ENCODE measurements at places on chromosomes 16 and 17. TPM values are rescaled to one million over a fixed set of nuclear protein-coding genes. Genes with fewer than 3 reads are reported as not detected.

DNA sequence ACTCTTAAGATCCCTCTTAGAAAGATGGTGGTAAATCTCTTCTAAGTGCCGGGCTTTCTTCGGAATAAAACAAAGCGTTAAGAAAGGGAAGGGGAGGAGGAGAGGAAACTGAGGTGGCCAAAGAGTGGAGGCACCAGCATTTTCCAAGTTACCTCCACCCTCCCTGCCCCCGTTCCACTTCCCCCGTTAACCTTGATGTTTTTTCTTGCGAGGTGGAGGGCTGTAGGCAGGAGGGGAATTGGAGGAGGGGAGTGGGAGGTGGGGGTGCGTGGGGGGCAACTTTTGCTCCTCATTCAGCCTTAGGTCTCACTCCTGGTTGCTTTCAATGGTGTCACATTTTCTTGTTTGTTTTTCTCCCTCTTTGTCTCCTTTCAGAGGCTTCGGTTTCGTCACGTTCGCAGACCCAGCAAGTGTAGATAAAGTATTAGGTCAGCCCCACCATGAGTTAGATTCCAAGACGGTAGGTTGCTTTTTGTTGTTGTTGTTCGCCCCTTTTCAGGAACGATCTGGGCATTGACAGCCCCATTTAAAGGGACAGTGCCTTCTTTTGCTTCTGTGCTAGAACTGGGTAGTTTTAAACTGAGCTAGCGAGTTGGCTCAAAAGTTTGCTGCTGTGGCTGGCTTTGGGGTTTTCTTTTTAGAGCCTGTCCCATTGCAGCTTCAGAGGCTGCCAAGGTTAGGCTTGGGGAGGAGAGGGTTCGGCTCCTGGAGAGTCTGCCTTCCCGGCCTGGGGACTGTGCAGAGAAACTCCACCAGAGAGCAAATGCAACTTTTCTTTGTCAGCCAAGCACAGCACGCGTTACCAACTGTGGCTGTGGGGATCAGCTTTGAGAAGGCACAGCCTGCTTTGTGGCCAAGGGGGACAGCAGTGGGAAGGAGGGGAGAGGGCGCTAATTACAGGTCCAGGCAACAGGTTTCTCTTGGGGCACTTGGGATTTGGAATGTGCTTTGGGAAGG, 1.9 kb downstream of the MSI2 start:
- peak overlapping the region; percentile 59 for H3K27ac ChIP-seq
- DNase-seq = no peak
- peaks cover 30% of the 10 kb centered on the region for H3K36me3 ChIP-seq
- H3K4me3 ChIP-seq = peak overlapping the region; percentile 90
- H3K4me1 ChIP-seq = peaks cover 59% of the 10 kb centered on the region
- H3K27me3 ChIP-seq = no peaks in the 10 kb centered on the region

DNA sequence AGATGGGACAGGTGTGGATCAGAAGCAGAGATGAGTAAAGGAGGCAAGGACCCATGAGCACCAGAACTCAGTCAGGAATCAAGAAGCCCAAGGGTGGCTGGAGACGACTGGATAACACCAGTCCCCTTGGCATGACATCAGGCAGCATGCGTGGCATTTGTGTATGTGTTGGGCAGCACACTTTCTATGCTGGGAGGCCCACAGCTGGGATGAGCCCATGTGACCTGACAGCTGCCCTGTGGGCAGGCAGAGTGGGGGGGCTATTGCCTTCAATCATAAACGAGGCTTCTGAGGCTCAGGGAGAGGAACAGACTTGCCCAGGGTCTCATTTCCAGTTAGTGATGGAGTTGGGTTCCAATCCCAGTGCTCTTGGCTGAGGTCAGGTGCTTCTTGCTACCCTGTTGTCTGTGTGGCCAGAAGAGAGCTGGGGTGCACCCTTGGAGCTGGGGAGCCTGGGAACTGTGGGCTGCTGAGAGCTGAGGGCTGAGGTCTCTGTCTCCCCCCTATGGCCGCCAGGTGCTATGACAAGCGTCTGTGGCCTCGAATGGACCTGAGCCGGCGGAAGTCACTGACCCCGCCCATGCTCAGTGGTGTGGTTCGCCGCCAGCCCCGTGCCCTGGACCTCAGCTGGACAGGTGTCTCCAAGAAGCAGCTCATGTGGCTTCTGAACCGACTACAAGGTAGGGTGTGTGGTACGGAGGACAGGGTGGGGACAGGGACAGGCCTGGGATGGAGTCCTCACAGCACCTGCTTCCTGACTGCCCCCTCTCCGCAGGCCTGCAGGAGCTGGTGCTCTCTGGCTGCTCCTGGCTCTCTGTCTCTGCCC, 7.1 kb upstream of the ORAI3 start:
- H3K4me3 ChIP-seq = no peak overlapping the region
- H3K4me1 ChIP-seq = peaks cover 21% of the 10 kb centered on the region
- H3K36me3 ChIP-seq = peaks cover 12% of the 10 kb centered on the region
- peak overlapping the region; percentile 51 for H3K27ac ChIP-seq
- peak; percentile 79 for DNase-seq

DNA sequence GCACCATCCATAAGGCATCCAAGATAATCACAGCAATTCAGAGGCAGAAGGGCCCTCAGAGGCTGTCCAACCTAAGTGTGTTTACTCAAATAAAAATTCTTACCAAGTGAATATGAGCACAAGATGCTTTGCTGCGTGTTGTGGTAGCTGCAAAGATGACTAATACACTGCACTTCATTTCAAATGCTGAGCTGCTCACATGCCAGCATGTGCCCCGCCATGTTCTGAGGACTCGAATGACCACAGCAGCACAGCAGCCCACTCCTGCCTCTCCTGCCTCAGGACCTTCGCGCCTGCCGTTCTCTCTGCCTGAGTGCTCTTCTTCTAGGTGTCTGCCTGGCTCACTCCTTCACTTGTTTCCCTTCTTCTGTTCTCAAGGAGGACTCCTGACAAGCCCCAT, 19.0 kb downstream of the PIK3R5 start:
- DNase-seq = no peak
- H3K4me3 ChIP-seq = no peak overlapping the region
- H3K27ac ChIP-seq = peak overlapping the region; percentile 2
- peaks cover 76% of the 10 kb centered on the region for H3K4me1 ChIP-seq
- H3K36me3 ChIP-seq = peaks cover 27% of the 10 kb centered on the region
- no peaks in the 10 kb centered on the region for H3K27me3 ChIP-seq

GRCh38 chr17:3316836-3317235, 18.7 kb upstream of the OR3A1 start:
- H3K27ac ChIP-seq = no peak overlapping the region
- H3K36me3 ChIP-seq = no peaks in the 10 kb centered on the region
- no peak for DNase-seq
- no peak overlapping the region for H3K4me3 ChIP-seq
- no peaks in the 10 kb centered on the region for H3K27me3 ChIP-seq
- no peaks in the 10 kb centered on the region for H3K4me1 ChIP-seq

GRCh38 chr16:87671221-87671620, 68.9 kb downstream of the JPH3 start:
- H3K27ac ChIP-seq = no peak overlapping the region
- H3K4me3 ChIP-seq = no peak overlapping the region
- no peaks in the 10 kb centered on the region for H3K36me3 ChIP-seq
- no peaks in the 10 kb centered on the region for H3K27me3 ChIP-seq
- no peak for DNase-seq

DNA sequence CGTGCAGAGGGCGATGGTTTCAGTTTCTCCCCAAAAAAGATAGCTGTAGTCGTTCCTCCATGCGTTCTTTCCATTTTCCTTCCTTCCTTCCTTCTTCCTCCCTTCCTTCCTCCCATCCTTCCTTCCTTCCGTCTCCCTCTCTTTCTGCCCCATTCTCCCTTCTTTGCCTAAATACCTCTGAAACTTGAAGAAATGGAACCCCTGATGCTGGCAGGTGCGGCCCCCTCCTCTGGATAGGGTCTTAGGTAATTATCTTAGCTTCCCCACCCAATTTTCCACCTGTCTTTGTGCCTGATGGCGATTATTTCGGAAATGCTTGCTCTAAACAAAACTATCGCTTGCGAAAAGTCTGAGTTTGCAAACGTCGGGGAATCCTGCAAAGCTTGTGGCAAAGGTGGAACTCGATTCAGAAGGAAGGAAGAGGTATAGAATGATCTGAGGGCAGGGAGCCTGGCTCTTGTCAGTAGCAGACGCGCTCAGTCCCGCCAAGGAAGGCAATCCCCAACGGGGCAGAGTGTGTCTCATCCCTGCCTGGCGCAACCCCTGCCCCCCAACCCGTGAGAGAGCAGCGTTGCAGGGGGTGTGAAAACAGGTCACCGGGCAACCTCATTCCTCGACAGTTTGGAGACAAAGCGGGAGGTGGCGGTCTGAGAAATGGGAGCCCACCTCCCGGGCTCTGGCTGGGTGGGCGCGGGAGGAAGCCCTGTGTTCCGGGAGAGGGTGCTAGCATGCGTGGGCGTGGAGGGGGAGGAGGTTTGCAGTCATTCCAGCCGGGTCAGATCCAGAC, 2.9 kb upstream of the CBX8 start:
- H3K27ac ChIP-seq = peak overlapping the region; percentile 2
- peak overlapping the region; percentile 31 for H3K4me3 ChIP-seq
- no peaks in the 10 kb centered on the region for H3K36me3 ChIP-seq
- peak; percentile 62 for DNase-seq
- peaks cover 49% of the 10 kb centered on the region for H3K27me3 ChIP-seq

- no peak overlapping the region for H3K27ac ChIP-seq
- peaks cover 18% of the 10 kb centered on the region for H3K4me1 ChIP-seq
- peaks cover 46% of the 10 kb centered on the region for H3K27me3 ChIP-seq
- no peak for DNase-seq
- no peaks in the 10 kb centered on the region for H3K36me3 ChIP-seq
Observed at GRCh38 chr17:37761961-37762360, 17.1 kb upstream of the HNF1B start.

DNA sequence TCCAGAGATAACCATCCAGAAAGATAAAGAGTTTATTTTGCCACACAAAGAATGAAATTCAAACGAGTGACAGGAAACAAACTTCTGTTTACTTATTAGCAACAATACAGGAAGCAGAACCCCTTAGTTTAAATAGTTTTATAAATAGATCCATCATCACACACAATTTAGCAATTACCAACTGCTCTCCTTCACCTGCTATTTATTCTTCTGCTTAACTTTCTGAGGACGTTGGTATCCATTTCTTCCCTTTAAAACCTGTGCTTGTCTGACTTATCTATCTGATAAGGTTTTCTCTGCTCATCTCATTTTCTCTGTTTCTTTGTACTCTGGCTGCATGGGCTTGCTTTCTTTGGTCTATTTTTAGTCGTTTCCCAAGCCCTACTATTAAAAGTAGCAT, 4.3 kb upstream of the ADAMTS18 start:
- H3K4me1 ChIP-seq = no peaks in the 10 kb centered on the region
- DNase-seq = no peak
- peaks cover 29% of the 10 kb centered on the region for H3K27me3 ChIP-seq
- no peaks in the 10 kb centered on the region for H3K36me3 ChIP-seq

DNA sequence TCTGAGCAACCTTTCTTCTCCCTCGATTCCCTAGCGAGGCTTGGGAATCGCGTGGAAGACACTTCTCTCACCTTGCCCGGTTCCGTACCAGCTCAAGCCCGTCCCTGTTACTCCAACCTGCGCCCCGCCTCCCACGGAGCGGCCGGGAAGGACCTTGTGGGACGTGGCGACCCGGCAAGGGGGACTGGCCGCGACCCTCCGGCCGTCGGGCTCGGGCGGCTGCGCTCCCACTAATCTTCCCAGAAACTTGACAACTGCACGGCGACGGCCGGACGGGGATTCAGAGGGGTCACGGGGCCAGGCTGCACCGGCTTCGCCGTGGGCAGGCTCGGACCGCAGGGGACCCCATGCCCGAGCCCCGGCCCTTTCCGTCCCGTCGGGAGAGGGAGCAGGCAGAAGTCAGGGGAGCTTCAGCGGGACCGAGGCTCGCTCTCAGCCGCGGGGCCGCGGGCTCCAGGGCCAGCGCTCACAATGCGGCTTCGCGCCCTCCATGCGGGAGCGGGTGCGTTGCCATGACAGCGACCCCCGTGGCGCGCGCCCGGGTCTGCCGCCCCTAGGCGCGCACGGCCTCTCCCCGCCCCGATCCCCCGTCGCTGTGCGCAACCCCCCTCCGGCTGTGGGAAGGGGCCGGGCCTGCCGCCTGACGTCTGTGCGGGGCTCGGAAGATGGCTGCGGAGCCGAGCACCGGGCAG, at the start of gene SGSM2:
SGSM2 (plus strand) TSS at position 650 of the 692 bp plus-strand sequence. CDS start 188 bp downstream, outside the sequence.
- peak within 1 kb of the TSS; percentile 100 for H3K4me3 ChIP-seq
- peaks cover 15% of the 10 kb centered on the region for H3K4me1 ChIP-seq
- H3K27ac ChIP-seq = peak within 1 kb of the TSS; percentile 96
- no peaks in the 10 kb centered on the region for H3K27me3 ChIP-seq

DNA sequence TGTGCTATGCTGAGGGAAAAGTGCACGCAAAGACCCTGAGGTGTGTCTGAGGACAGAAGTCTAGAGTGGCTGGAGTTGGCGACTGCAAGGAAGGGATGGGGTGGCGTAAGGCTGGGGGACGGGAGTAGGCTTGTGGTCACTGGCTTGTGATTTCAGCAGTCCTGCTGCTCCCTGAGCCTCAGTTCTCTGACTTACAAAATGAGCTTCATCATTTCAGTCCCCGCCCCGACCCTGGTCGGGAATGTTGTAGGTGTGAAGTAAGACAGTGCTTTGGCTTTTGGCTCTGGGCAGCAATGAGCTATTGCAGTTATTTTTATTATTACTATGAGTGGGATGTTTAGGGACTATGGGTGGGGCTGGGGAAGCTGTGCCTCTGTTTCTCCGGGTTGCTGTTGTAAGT, 8.6 kb downstream of the ADGRG1 start:
- H3K36me3 ChIP-seq = no peaks in the 10 kb centered on the region
- no peak overlapping the region for H3K27ac ChIP-seq
- H3K27me3 ChIP-seq = peaks cover 4% of the 10 kb centered on the region
- peaks cover 2% of the 10 kb centered on the region for H3K4me1 ChIP-seq
- H3K4me3 ChIP-seq = no peak overlapping the region

DNA sequence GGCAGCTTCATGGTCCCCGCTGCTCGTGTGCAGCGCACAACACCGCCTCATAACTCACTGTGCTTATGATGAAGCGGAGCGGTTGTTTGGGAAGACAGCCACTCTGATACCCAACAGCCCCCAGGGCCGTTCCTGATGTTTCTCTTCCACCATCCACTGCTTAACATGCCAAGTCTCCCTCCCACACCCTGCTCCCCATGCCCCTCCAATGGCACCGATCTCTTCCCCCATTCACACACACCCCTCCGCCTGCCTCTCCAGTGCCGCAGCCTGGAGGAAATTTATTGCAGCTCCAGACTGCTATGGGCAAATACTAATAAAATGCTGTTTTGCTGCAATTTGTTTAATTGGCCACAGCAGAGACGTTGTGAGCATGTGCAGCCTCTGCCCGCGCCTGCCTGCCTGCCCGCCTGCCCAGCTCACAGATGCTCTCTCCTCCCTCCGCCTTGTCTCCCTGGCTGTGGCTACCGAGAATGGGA, 80.3 kb upstream of the LHX1 start:
- peaks cover 3% of the 10 kb centered on the region for H3K27me3 ChIP-seq
- peaks cover 10% of the 10 kb centered on the region for H3K4me1 ChIP-seq
- no peaks in the 10 kb centered on the region for H3K36me3 ChIP-seq
- DNase-seq = no peak
- no peak overlapping the region for H3K27ac ChIP-seq
- H3K4me3 ChIP-seq = no peak overlapping the region

The ABCC3 gene
- not detected for total RNA-seq

The CCDC154 gene
- 0.74 TPM for total RNA-seq

The HS3ST2 gene
- total RNA-seq = not detected

All from activated naive CD4-positive, alpha-beta T cell treated with anti-CD3 and anti-CD28 coated beads for 36 hours (primary cell).